Sigmoid colon (tissue), 7 donors: ENCODE measurements at places on chromosomes 7 and 10.

- DNase-seq = no peak
Observed at GRCh38 chr10:81995254-81995653, 120.3 kb downstream of the NRG3 start.

GRCh38 chr10:43980715-43981114 lies 332.0 kb upstream of the ZNF32 start:
- DNase-seq = no peak

DNA sequence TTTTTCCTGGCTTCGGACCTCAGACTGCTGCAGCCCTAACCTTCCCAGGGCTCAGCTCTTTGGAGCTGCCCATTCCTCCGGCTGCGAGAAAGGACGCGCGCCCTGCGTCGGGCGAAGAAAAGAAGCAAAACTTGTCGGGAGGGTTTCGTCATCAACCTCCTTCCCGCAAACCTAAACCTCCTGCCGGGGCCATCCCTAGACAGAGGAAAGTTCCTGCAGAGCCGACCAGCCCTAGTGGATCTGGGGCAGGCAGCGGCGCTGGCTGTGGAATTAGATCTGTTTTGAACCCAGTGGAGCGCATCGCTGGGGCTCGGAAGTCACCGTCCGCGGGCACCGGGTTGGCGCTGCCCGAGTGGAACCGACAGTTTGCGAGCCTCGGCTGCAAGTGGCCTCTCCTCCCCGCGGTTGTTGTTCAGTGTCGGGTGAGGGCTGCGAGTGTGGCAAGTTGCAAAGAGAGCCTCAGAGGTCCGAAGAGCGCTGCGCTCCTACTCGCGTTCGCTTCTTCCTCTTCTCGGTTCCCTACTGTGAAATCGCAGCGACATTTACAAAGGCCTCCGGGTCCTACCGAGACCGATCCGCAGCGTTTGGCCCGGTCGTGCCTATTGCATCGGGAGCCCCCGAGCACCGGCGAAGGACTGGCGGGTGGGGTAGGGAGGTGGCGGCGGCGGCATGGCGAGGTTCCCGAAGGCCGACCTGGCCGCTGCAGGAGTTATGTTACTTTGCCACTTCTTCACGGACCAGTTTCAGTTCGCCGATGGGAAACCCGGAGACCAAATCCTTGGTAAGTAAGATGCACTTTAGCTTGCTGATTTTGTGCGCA lies at the start of gene PLXDC2:
TSS of gene PLXDC2 (plus strand) at position 22 of the 820 bp plus-strand sequence.
- DNase-seq = peak; percentile 77

- DNase-seq = no peak
Observed at GRCh38 chr10:19549503-19549902, 266.7 kb upstream of the PLXDC2 start.

GRCh38 chr10:74208997-74209396 lies 58.0 kb downstream of the ADK start:
- DNase-seq = no peak

DNA sequence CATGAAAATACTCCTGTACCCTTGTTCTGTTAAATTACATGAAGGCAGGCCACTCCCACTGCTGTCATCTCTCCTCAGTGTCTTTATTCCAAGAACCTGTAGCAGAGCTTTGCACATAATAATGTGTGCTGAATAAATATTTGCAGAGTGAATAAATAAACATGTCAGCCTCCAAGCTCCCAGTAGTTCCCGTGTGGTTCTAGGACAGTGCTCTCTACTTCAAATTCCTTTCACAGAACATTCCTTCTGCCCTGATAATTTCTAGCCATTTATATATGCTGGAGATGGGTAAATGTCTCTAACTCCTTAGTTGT lies 20.3 kb upstream of the HYAL4 start:
- no peak for DNase-seq

- DNase-seq = no peak
Observed at GRCh38 chr10:15516256-15517085, 145.4 kb upstream of the FAM171A1 start.

DNA sequence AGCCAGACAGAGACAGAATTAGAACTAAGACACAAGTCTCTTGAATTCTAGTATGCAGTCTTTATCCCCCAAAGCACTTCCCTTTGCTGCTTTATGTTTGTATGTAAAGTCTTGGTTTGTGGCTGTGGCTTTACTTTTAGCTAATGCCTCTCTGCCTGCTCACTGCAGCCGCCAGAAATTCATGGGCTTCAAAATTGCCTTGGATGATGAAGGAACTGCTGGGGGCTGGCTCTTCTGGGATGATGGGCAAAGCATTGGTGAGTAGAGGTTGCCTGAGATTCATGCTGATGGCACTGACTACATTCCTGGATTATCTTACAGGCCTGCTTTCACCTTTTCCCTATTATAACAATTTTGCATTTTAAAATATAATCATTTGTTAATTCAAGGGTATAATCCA lies 10.9 kb upstream of the MGAM2 start:
- no peak for DNase-seq

DNA sequence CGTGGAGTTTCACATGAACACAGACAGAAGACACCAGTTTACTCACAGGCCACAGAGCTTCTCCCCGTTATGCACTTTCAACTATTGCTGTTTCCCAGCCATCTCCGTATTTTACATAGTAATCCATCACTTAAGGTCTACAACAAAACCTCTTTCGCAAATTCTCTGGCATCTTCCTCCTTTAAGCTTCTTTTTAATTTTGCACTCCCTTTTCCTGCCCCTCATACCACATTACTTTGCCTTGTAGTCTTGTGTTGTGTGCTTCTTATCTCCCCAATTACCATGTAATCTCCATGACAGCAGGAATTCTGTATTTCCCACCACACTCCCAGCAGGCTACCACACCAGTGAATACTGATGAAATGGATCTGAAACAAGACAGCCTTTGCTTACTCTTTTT lies 87.3 kb downstream of the ODAD2 start:
- no peak for DNase-seq

GRCh38 chr7:145497911-145498525 lies 618.6 kb upstream of the CNTNAP2 start:
- DNase-seq = no peak

- DNase-seq = no peak
Observed at GRCh38 chr7:100887516-100888290, 1.8 kb downstream of the UFSP1 start.

DNA sequence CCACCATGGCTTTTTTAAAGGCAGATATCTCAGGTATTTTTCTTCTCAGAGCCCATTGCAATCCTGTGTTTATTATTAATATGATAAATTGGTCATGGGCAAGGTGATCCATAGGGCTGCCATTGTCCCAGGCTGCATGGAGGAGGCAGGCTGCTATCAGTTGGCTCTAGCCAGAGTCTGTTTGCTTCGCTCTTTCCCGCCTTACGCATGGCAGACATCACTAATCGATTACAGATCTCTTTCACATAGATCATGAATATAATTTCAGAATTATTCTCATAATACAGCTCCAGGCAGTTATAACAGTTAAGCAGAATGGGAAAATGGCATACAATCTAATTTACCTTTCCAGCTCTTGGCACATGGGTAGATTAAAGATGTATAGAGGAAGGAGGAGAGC lies 30.4 kb upstream of the HABP2 start:
- no peak for DNase-seq

DNA sequence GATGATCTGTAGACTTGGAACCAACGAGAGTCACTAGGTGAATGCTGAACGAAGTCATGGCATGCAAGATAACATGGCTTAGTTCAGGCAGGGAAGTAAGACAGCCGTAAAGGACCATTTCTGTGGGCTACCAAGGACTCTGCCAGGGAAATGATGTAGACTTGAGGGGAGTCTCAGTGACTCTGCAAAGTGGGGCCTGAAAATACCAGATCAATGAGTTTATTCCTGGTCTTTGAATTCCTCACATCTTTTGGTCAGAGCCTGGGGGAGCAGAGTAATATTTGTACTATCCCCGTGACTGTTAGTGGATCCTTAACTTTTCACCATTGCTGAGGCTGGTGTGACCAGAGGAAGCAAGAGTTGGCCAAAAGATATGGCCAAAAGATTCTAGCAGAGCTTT lies 60.7 kb upstream of the INHBA start:
- DNase-seq = no peak

- no peak for DNase-seq
Observed at GRCh38 chr10:59771162-59771807, 18.0 kb upstream of the MRLN start.

DNA sequence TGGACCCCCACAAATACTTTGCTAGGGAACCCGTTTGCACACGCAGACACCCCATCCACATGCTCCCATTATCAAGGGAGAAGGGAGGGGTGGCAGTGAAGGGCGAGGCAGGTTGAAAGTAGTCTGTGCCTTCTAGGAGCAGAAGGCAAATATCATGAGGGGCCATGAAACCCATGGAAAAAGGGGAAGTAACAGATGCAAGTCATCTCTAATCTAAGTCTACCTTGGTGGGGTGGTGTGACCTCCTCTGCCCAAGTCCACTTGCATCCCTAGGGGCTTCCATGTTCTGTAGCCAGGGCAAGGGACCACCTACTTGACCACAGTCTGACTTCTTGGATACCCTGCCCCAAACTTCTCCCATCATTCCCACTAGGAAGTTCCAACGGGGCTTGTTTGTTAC lies 5.5 kb downstream of the GIMAP6 start:
- no peak for DNase-seq

- no peak for DNase-seq
Observed at GRCh38 chr7:122468945-122469344, 164.4 kb upstream of the FEZF1 start.

DNA sequence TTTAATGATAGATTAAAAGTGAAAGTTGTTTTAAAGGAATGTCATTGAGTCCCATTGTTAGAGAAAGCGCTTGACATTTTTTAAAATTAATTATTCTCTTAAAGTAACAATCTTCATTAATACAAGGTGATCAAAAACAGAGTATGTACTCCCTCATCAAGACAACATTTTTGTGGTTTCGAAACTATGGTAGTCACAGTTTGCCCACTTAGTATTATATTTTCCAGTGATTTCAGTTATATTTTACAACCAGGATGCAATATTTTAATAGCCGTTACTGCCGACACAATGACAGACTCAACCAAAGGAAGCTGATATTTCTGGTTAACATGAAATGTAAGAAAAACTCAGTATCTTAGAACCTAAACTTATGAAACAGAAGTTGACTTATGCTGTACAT lies 31.3 kb downstream of the MKX start:
- no peak for DNase-seq

GRCh38 chr10:63738410-63738809 lies 217.2 kb downstream of the REEP3 start:
- DNase-seq = no peak

- DNase-seq = no peak
Observed at GRCh38 chr10:105070952-105071351, 429.9 kb downstream of the SORCS3 start.

DNA sequence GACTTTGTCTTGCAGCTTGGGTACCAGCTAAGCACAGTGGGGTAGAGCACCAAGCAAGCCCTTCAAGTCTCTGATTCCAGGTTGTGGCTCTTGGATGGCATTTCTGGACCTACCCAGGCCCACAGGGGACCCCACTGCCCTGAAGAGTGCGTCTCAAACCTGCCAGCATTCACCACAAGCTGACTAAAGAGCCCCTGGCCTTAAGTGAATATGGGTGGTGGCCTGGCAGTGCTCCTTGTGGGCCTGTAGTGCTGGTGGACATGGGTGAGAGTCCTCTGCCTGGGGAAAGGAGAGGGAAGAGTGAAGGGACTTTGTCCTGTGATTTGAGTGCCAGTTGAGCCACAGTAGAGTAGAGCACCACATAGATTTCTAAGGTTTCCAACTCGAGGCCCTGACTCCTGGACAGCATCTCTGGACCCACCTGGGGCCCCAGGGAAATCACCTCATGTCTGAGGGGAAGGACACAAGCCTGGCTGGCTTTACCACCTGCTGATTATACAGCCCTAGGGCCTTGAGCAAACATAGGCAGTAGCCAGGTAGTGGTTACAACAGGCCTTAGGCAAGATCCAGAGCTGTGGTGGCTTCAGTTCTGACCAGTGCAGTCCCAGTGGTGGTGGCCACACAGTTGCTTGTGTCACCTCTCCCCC lies 23.7 kb downstream of the GSDME start:
- no peak for DNase-seq

DNA sequence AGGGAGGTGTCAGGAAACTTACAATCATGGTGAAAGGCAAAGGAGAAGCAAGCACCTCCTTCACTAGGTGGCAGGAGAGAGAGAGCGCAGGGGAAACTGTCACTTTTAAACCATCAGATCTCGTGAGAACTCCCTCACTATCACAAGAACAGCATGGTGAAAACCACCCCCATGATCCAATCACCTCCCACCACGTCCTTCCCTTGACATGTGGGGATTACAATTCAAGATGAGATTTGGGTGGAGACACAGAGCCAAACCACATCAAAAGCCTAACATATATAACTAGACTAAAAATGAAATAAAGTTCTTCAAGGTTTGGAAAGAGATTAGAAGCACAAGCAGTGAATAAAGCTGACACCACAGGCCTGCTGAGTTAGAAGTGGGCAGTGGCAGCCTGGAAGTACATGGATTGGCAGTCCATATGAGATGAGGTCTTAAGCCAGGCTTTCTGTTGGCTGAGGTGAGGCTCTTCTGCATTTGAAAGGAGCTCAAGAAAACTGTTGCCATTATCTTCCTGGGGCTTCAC lies 96.4 kb upstream of the MDFIC start:
- DNase-seq = no peak

DNA sequence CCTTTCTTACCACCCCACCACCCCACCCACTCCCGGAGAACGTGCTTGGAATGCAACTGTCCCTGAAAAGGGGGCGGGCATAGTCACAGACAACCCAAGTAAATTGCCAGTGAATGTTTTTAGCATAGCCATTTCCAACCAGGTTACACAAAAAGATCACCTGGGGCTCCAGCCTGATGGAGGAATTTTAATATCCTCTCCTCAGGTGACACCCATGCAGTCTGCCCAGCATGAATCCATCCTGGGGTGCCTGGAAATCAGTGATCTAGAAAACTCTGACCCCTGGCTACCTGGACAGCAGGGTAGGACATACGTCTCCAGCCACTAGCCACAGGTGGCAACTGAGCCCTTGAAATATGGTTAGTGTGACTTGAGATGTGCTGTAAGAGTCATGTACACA lies 61.1 kb downstream of the SORBS1 start:
- DNase-seq = no peak

- DNase-seq = no peak
Observed at GRCh38 chr7:132377703-132378584, 198.3 kb downstream of the PLXNA4 start.

GRCh38 chr7:74253331-74253730 lies 868 bp downstream of the RFC2 start:
- DNase-seq = no peak

GRCh38 chr7:1547777-1548437 lies 8.1 kb downstream of the TMEM184A start:
- DNase-seq = no peak

- no peak for DNase-seq
Observed at GRCh38 chr10:104479906-104480593, 126.4 kb downstream of the CFAP58 start.

DNA sequence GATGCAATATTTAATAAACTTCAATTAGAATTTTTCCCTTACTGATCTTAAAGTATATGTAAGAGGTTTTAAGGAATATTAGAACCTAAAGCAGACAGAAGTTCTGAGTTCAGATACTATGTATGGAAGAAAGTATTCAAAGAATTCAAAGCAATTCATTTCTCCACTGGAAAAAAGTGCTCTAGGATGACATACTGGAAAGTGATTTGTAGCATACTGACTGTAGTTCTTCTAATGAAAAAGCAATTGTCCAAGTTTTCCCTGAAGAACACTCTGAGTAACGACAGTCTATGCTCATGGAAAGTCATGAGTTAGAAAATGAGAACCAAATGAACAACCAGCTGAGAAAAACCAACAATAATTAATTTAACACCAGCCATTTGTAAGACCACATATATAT lies 180.8 kb upstream of the SLC26A5 start:
- DNase-seq = no peak

GRCh38 chr7:100957832-100958421 lies 8.6 kb downstream of the MUC3A start:
- no peak for DNase-seq

GRCh38 chr7:116525298-116525912 lies 569 bp downstream of the CAV1 start:
- peak; percentile 79 for DNase-seq
